ENCODE measurements at places on chromosomes 4 and X.

- DNase-seq: no peak
Observed at GRCh38 chr4:113141901-113142346, 92.5 kb downstream of the ANK2 start.

GRCh38 chrX:48179691-48180090 is 16.9 kb downstream of the SSX5 start:
- DNase-seq: no peak

- DNase-seq: no peak
Observed at GRCh38 chr4:29310252-29310651, 1409.9 kb upstream of the PCDH7 start.

- no peak for DNase-seq
Observed at GRCh38 chr4:180134091-180134866, 2108.9 kb upstream of the TENM3 start.

DNA sequence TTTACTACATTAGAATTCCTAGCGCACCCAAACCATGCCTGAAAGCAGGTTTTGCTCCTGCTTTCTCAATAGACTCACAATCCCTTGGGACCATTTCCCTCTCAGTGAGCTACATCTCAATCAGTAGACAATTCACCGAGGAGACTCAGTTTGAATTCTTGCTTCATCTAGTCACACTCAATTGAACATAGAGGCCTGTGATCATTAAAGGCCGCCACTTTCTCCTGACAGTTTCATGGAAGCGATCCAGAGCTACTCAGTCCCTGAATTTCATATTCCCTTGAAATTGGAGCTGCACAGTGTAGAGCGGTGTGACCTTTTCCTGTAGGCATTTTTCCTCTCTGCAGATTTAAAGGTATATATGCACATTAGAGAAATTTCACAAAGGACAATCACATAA is 193.9 kb upstream of the SPOCK3 start:
- DNase-seq: no peak

DNA sequence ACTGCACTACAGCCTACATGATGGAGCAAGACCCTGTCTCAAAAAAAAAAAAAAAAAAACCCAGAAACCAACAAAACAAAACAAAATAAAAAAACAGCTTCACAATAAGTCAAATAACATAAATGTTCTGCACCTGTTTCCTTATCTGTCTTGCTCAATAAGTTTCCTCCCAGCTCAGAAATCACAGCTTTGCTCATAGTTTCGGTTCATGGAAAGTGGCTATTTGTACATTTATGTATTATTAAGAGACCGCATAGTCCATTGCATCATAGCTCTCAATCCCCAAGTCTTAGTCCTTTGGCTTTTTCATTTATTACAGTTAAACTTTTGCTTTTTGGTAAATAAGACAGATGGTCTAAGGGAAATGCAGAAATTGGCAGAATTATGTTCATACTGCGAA is 24.4 kb upstream of the CFAP299 start:
- no peak for DNase-seq

DNA sequence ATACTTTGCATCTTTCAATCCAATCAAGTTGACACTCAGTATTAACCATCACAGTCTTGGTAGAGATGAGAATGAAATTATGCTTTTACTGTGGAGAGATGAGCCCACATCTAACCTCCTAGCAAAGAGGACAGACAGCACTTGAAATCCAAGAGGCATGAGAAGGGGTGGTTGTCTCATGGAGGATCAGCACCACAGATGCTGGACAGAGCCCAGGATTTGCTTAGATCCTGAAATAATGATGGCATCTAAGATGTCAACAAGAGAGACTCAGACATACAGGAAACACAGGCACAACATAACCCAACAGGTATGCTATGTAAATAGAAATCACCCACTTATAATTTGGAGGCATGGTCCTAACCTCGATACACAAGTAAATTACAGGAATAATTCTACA is 74.3 kb upstream of the VCX2 start:
- no peak for DNase-seq

DNA sequence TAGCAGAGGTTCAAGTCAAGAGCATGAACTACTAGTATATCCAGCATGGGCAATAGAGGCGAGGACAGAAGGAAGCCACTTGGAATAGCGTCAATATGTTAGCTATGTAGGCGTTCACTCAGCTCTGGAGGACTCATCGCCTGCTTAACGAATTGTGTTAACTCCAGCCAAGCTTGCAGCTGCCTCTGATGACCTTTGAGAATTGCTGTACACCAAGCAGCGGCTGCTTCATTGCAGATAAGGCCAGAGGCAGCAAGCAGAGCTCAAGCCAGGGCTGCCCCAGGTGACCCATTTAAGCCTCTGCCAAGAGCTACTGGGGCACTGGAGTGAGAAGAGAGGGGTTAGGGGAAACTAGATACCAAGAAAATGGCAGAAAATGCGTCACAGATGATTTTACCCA is 160.2 kb upstream of the IGFBP7 start:
- DNase-seq: no peak

GRCh38 chr4:8366601-8367000 is 73.9 kb downstream of the ACOX3 start:
- DNase-seq: no peak

DNA sequence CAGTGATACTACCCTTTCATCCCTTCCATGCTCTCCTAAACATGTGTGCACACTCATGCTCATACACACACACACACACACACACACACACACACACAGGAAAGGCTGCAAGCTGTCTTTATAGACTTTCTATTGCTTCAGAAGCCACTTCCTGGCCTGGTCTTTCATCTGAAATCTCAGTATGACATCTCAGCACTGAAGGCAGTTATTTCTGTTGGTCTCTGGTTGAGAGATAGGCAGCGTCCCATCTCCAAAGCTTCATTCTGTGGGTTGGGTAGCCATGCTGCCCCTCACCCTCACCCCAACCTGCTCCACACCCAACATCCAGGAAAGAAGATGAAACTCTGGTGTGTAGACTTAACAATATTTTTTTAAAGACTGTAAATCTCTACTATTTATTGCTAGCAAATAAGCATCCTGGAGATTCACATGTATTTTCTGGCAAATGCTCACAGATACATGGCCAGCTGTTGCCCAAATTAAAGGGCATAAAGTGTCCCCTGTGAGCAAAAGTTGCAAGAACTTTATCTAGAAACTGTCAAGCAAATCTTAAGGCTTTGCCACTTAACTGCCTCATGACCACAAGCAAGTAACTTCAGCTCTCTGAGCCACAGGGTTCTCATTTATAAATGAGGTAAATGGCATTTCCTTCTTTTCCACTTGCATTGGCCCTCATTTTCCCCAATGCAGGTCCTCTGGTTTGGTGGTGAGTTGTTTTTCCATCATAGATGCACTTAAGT is 189.8 kb upstream of the AFF2 start:
- peak; percentile 35 for DNase-seq

GRCh38 chrX:136691028-136691809 is 43.3 kb downstream of the CD40LG start:
- DNase-seq: no peak

DNA sequence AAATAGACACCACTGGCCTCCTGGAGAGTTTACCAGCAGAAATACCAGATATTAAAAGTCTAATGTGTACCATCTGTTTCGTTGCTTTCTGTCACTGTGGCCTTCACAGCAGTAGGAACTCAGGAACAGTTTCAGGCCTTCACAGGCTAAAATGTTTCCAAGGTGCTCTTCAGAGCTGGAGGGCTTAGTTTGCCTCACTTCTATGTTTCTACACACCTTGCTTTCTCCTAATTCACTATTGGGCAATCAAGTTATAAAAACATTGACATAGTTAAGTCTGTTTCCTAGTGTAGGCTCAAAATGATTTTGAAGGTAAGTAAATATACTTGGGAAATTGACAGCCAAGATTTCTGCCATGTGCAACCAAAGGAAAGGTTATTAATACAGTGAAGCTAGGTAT is 258.6 kb downstream of the TEX13A start:
- no peak for DNase-seq

GRCh38 chrX:72079607-72080006 is 52.1 kb downstream of the RTL5 start:
- no peak for DNase-seq

- DNase-seq: no peak
Observed at GRCh38 chrX:132565273-132565672, 76.4 kb upstream of the MBNL3 start.

DNA sequence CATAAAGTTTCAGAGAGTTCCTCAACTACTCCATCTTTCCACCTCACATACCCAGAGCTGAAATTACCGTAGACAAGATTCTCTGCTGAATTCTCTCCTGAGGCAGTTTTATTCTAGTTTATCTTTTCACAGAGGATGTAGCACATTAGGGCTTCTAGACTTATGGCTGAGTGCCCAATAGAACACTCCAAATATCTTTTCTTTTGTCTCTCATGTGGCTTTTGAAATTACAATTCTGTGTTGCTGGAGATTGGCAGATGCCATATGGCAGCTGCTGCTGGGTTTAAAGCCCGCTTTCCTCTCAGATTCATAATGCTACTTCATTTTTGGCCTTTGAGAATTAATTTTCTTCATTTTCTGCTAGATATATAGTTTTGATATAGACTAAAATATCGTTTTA is 107.6 kb upstream of the BANK1 start:
- no peak for DNase-seq

DNA sequence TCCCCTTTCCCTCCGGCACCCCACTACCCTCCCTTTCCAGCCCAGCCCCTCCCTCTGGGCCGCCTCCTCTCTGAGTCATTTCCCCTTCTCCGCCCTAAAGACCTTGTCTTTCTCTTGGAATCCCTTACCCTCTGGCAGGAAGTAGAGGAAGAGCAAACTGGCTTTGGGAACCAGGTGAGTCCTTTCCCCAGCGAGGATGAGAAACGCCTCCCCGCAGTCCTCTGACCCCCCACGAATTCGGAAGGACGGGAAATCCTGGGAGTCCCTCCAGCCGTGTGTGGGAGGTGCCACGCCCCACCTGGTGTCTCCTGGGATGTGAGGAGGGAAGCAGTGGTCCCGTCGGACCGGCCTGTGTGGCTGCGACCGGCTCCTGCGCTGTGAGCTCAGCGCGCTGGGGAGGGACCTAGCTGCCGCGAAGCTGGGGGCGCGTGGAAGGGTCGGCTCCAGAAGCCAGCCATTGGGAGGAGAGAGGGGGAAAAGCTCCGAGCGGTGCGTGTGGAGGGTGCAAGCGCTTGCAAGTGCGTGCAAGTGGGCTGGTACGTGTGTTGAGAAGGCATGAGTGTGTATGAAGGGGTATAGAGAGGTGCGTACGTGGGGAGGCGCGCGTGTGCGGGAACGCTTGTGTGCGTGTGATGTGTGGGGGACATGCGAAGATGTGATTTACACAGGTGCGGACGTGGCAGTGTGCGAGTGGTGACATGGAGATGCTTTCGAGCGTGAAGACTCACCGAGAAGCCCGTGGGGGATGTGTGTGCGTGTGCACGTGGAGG is 46.3 kb downstream of the TEX13B start:
- DNase-seq: no peak

- DNase-seq: no peak
Observed at GRCh38 chrX:118455013-118455412, 40.6 kb upstream of the DOCK11 start.

GRCh38 chr4:77092975-77093374 is 17.2 kb upstream of the CCNI start:
- no peak for DNase-seq

GRCh38 chrX:72247206-72247942 is 8.5 kb upstream of the ERCC6L start:
- DNase-seq: no peak

GRCh38 chr4:54647070-54647469 is 10.7 kb upstream of the KIT start:
- DNase-seq: no peak

- DNase-seq: no peak
Observed at GRCh38 chrX:41086627-41086932, 1.3 kb downstream of the USP9X start.

- DNase-seq: no peak
Observed at GRCh38 chr4:82666970-82667665, 105.3 kb upstream of the TMEM150C start.

GRCh38 chr4:143355540-143356217 is 19.0 kb downstream of the GAB1 start:
- DNase-seq: no peak

DNA sequence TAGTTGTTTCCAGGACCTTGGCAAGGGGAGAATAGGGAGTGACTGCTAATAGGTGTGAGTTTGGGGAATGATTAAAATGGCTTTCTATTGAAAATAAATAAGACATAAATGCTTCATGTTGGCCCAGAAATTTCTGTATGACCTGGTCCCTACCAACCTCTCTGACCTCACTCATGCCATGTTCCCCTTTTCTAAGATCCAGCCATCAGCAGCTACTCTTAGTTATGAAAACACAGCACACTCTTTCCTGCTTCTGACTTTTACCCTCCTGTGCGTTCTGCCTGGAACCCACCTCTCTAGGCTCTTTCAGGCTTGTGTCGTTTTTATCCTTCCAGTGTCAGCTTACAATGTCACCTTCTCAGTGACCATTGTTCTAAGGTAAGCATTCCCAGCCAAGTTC is 14.8 kb upstream of the CXCL5 start:
- no peak for DNase-seq

GRCh38 chrX:13491061-13491460 is 78.3 kb upstream of the EGFL6 start:
- DNase-seq: no peak

GRCh38 chrX:14030174-14030530 is 460 bp upstream of the GEMIN8 start:
- DNase-seq: no peak

- DNase-seq: no peak
Observed at GRCh38 chr4:159540501-159540900, 437.6 kb downstream of the RAPGEF2 start.

GRCh38 chr4:168622600-168622999 is 125.7 kb downstream of the PALLD start:
- no peak for DNase-seq
